ENCODE measurements at places on chromosomes 13 and 19.

GRCh38 chr19:32675720-32676185 lies at the start of gene RGS9BP:
TSS of gene RGS9BP (plus strand) at chr19:32675848. CDS start at chr19:32676264, 416 bp downstream.
- no peak for DNase-seq

- no peak for DNase-seq
Observed at GRCh38 chr13:111949311-111949710, 117.6 kb upstream of the SOX1 start.

DNA sequence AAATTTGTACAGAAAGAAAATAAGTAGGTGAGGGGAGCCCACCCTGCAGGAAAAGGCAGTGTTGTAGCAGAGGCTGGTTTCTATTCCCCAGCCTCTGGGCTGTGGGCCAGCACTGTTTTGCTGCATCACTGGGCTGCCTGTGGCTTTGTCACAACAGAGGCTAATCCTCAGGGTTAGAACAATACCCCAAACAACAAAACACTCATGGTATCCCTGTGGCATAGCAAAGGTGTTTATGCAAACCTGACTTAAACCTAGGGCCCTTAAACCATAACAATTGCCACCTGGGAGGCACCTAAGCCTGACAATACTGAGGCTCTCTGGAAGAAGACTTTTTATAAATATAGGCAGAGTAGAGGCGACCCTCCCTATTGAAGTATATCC lies 314.7 kb downstream of the OLFM4 start:
- DNase-seq, result no peak

DNA sequence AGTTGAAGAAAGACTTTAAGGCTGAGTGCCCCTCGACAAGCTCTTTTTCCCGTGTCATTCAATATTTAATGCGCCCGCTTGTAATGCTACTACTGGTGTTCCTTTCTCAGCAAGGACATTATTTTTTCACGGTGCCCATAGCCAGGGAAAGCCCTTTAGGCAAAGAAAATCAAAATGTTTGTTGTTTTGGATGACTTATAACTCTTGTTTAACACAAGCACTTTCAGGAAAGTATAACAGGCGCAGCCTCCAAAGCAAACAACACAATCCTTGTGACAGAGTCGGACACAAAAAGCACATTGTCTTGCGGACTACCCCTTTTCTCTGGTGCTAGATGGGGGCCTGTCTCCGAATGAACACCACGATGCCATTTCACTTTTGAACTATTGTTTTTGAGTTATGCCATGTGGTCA lies 12.4 kb downstream of the ZIC5 start:
- no peak for DNase-seq

DNA sequence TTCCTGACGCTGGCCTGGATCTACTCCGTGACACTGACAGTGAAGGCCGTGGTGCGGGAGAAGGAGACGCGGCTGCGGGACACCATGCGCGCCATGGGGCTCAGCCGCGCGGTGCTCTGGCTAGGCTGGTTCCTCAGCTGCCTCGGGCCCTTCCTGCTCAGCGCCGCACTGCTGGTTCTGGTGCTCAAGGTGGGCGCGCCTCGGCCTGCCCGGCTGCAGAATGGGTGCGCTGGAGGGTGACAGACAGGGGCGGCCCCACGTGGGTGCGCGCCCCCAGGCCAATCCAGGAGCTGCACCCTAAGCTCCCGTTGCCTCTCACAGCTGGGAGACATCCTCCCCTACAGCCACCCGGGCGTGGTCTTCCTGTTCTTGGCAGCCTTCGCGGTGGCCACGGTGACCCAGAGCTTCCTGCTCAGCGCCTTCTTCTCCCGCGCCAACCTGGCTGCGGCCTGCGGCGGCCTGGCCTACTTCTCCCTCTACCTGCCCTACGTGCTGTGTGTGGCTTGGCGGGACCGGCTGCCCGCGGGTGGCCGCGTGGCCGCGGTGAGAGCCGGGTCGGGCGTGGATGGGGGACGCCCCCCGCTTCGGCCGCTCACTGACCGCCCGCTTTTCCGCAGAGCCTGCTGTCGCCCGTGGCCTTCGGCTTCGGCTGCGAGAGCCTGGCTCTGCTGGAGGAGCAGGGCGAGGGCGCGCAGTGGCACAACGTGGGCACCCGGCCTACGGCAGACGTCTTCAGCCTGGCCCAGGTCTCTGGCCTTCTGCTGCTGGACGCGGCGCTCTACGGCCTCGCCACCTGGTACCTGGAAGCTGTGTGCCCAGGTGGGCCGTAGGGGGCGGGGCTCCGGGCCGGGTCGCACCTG lies 7.2 kb downstream of the ABCA7 start:
- no peak for DNase-seq

GRCh38 chr13:40536443-40537113 lies 129.9 kb downstream of the FOXO1 start:
- DNase-seq, result no peak

DNA sequence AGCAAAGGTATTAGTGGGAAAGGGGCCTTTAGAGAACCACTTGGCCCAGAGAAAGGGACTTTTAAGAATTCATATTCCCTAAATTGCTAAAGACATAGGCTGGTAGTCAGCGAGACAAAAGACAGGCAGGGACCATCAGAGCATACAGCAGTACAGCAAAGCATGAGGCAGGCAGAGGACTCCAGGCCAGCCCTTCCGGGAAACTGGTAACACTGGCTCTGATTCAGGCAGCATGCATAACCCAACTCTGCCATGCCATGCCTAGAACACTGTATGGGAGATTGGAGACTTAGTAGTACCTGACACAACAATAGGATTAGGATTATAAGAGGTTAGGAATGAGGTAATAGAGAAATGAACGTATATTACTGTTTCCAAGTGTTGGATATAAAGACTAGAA lies 34.9 kb downstream of the CAB39L start:
- DNase-seq, result no peak

GRCh38 chr19:18991006-18991405 lies 42.3 kb downstream of the SUGP2 start:
- DNase-seq, result no peak

- no peak for DNase-seq
Observed at GRCh38 chr19:18257503-18258470, 16.5 kb downstream of the IQCN start.

Data from forelimb muscle (tissue), 1 donor.